Neural crest cell (in vitro differentiated cells): ENCODE measurements at places on chromosomes 2 and 18.

DNA sequence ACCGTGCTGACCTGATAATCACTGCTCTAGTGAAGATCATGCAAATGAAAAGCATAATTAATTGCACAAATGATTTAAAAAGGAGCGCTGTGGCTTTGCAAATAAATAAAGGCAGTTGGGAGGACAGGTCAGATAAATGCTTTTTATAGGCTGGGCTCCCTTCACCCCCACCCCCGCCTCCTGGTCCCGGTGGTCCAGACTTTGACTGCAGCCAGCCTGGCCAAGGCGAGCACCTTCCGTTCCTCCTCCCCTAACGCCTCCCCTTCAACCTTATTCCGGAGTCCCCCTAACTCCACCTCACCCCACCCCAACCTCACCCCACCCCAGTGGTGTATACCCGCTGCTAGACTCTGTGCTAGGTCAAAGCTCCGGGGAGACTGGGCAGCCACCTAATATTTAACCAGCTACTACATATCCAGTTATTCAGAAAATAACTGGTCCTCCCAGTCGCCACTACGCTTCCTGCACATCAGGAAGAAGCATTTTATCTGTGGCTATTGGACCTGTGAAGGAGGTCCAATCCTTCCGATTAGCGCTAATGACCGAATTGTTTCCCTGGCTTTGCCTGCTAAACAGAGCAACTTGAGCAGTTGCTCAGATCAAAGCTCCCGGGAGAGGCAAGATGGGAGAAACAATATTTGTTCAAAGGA is 3.7 kb upstream of the SP9 start:
- no peak for DNase-seq

- no peak for DNase-seq
Observed at GRCh38 chr18:63119647-63120046, 199.9 kb downstream of the BCL2 start.

DNA sequence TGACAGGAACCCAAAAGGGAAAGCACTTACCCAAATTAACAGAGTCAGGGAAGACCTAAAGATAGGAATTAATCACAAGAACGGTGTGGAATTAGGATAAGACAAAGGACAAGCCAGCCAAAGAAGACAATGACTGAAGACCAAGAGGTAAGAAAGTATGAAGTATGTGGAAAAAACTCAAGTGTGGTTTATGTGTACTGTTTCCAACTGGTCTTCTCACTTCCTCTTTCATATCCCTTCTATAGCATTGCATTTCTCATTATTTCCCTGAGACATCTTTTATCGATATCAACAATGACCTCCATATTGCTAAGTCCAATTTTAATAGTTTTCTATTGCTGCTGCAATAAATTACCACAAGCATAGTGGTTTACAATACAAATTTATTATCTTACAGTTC is 313.5 kb upstream of the SLC39A10 start:
- no peak for DNase-seq

DNA sequence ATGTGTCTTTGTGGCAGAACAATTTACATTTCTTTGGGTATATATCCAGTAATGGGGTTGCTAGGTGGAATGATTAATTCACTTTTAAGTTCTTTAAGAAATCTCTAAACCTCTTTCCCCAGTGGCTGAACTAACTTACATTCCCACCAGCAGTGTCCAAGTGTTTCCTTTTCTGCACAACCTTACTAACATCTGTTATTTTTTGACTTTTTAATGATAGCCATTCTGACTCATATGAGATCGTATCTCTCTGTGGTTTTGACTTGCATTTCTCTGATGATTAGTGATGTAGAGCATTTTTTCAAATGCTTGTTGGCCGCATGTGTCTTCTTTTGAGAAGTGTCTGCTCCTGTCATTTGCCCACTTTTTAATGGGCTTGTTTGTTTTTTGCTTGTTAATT is 43.1 kb upstream of the PTH2R start:
- no peak for DNase-seq

- no peak for DNase-seq
Observed at GRCh38 chr2:97751752-97752151, 38.4 kb downstream of the ZAP70 start.
